ENCODE measurements at places on chromosomes 7 and 10.
A peak's percentile ranks its signal among the peaks of the same experiment; 100 is the strongest.

- DNase-seq, result no peak
Observed at GRCh38 chr7:157136372-157136771, 2.4 kb upstream of the UBE3C start.

DNA sequence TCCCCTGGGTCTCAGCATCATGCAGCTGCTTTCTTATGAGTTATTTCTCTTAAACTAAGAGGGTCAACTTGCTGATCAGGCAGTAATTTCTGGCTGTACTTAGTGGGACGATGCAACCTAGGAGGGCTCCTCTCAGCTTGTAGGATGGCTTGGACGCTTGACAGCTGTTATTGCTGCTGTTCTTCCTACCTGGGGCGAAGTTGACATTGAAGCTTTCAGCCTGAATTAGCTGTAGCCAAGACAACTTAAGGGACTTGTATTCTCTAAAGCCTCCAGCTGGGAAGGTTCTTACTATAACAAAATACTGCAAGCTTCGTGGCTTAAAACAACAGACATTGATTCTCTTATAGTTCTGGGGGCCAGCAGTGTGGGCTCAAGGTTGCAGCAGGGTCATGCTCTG lies 224.9 kb downstream of the ACTR3B start:
- DNase-seq, result no peak

GRCh38 chr10:101284101-101284743 lies 55.0 kb upstream of the LBX1 start:
- no peak for DNase-seq

DNA sequence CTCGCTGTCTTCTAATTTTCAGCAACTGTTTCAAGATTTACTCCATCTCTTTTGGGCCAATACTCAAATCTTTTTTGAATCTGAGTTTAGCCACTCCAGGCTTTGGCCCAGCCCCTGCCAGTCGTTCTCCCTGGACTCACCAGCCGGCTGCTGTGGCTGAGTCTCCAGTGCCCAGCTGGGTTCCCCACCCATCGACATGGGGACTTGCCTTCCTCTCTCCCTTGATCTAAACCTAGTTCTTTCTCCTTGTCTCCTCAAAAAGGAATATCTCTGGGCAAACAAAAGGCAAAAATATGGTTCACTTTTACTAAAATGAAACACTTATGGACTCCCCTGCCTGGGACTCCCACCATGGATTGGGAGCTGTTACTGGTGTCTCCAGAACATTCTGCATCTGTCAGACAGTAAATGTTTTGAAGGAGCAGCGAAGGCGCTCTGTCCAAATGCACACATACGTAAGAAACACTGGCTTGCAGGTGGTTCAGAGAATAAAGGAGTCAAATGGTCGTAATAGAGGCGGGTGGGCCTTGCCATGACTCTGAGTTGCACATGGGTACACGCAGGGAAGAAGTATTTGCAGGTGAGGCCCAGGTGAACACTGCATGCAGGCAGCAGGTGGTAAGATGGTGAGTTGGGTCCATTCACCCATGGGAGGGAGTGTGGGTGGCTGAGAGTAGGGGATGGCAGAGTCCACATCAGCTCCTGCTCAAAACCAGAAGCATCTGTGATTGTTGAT lies 35.5 kb upstream of the HABP2 start:
- no peak for DNase-seq

- no peak for DNase-seq
Observed at GRCh38 chr7:25187932-25188331, 40.4 kb downstream of the NPVF start.

DNA sequence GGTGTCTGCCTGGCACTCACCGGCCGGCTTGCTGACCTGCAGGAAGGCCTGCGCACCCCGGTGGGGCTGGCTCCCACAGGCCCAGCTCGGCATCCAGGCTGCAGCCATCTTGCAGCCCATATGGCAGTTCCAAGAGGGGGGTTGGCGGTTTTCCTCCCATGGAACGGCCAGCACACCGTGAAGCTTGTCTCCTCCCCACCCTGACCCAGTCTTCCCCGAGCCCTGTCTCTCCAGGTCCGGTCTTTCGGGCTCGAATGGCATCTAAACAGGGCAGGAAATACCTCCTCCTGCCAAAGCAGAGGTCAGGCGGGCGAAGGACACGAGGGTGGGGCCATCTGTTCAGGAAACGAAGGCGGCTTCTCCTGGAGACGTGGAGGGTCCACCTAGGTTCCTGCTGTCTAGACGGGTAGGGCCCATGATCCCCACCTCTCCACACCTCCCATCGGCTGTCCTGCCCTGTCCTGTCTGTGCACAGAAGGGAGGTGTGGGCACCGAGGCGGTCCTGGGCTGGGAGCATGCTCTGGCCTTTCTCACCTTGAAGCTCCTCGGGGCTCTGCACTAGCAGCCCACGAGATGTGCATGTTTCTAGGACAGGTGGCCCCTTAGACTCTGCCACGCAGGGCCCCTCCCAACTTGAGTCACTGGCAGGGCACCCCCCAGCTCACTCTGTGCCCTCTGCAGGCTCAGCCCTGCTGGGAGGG lies 113.7 kb upstream of the DIP2C start:
- no peak for DNase-seq

GRCh38 chr7:133502498-133502897 lies 249.6 kb downstream of the EXOC4 start:
- no peak for DNase-seq

GRCh38 chr7:13894954-13895353 lies 94.5 kb downstream of the ETV1 start:
- no peak for DNase-seq

- peak; percentile 8 for DNase-seq
Observed at GRCh38 chr7:84021292-84021908, 173.2 kb downstream of the SEMA3A start.

DNA sequence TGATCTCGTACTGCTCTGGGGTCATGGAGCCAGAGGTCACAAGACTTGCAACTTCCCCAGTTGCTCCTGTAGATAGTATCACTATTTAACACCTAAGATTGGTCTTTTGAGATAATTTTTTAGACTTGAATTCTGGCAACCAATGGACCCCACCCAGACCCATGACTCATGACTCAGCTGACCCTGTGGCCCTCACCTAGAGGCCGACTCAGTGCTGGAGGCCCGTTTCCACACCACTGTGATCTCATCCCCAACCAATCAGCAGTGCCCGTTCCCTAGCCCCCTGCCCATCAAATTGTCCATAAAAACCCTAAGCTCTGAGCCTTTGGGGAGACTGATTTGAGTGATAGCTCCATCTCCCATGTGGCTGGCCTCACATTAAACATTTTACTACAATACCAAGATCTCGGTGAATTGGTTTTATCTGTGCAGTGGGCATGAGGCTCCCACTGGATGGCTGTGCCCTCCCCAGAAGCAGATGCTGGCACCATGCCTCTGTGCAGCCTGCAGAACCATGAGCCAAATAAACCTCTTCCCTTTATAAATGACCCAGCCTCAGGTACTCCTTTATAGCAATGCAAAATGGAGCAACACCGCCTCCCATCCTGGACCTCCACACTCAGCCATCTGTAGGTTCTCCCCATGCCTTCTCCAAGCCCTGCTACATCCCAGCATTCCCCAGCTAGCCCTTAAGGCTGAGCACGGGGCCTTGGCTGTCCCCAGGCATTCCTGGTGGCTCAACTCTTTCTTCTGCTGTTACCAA lies 98.8 kb downstream of the PRKAG2 start:
- DNase-seq, result no peak

DNA sequence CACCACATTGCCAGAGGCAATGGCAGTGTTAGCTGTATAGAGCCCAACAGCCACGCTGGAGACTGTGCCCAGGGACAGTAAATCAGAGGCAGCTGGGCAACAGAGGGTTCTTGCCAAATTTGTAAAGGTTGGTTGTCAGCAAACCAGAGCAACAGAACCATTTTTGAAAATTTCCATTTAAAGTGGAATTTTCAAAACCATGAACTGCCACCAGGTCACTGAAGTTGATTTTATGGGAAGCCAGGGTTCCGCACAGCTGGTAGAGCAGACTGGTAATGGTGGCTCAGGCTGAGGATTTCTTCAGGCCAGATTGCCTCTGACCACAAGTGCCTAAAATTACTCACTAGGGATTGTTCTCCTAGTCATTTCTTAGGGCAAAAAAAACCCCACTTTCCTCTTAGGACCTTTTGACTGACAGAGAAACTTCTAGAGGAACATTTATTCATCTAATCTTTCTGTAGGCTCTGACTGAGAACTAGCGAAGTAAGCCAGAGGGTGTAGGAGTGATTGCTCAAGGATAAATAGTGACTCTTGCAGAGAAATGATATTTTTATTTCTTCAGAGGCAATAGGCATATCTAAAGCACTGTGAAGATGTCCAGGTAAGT lies 342.4 kb downstream of the BBS9 start:
- no peak for DNase-seq

GRCh38 chr10:184174-184573 lies 48.9 kb downstream of the ZMYND11 start:
- no peak for DNase-seq

DNA sequence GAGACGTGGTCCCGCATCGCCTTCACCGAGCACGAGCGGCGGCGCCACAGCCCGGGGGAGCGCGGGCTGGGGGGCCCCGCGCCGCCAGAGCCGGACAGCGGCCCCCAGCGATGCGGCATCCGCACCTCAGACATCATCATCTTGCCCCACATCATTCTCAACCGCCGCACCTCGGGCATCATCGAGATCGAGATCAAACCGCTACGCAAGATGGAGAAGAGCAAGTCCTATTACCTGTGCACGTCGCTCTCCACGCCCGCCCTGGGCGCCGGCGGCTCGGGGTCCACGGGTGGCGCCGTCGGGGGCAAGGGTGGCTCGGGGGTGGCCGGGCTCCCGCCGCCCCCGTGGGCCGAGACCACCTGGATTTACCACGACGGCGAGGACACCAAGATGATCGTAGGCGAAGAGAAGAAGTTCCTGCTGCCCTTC lies 737 bp downstream of the CNNM2 start:
- peak; percentile 11 for DNase-seq

DNA sequence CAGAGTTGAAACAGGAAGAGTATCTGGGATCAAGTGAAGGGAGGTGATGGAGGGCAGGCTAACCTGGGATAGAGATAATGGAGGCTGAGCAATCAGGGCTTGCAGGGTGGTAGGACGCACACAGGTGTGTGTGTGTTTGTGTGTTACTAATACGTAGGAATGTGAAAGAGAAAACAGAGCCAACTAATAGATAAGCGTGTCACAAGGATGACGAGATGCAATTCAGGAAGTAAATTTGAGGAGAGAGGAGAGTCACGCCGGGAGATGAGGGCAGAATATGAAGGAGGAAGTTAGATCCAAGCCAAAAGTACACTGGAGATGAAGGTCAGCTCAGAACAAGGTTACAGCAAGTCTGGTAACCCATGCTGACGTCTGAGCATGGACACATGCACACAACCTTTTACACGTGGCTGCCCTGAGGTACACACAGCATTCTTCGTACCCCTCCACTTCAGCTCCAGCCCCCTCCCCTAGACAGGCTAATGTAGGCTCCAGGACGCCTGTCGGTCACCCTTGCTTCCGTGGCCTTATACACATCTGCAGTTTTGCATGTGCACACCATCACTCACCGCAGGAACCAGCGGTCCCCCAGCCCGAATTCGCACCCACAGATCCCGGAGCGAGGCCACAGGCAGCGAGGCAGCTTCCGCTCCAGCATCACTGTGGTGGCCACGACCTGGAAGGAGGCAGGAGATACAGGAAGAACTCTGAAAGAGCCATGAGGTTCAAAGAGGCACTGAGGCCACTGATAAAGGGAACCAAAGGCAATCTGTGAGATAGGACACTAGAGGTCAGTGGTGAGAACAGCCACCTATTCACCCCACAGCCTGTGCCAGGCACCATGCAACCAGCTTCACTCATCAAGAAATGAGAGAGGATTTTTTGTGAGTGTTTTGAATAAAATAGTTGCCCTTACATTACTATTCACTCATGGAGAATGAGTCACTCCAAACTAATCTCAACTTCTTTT lies 23.7 kb upstream of the TRPV6 start:
- no peak for DNase-seq

GRCh38 chr10:106502641-106503040 lies 661.9 kb downstream of the SORCS1 start:
- DNase-seq, result no peak

DNA sequence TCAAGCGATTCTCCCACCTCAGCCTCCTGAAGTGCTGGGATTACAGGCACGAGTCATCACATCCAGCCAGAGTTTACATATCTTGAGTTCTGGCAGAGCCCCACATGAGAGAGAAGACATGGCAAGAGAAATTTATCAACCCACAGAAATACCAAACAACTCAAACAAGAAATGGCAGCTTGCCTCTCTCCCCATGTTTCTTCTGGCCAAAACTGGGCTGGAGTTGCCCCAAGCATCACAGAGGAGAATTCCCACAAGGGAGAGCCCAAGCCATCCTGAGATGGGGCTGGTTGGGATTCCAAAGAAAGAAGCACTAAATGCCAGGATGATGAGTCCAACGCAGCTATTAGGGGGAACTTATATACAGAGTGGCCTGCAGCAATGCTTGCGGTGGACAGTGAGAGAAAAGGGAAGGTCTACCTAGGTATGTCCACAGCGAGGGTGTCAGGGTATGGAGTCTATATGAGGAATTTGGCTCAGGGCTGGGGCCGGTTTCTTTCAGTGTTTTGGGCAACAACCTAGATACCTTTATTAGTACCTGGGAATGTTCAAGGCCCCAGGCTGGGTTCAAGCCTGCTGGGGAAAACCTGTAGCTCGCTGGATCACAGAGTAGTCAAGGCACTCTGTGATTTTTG lies 14.5 kb upstream of the PAX4 start:
- DNase-seq, result no peak

DNA sequence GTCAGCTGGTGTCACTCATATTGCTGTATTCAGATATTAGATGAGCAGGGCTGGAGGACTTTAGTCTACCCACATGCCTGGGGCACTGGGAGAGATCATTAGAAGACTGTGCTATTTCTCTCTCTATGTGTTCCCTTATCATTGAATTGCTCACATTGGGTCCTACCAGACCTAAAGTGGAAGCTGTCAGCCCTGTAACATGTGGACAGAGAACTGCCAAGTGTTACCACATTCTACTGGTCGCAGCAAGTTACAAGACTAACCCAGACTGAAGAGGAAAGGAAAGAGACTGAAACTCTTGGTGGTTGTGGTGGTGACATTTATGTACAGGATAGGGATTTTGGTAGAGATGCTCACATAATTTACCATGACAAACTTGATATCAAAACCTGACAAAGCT lies 627.1 kb upstream of the FZD8 start:
- no peak for DNase-seq

GRCh38 chr7:140146574-140146973 lies 30.2 kb downstream of the KDM7A start:
- DNase-seq, result no peak
